ENCODE measurements at places on chromosomes 5 and 9.
A peak's percentile ranks its signal among the peaks of the same experiment; 100 is the strongest.

DNA sequence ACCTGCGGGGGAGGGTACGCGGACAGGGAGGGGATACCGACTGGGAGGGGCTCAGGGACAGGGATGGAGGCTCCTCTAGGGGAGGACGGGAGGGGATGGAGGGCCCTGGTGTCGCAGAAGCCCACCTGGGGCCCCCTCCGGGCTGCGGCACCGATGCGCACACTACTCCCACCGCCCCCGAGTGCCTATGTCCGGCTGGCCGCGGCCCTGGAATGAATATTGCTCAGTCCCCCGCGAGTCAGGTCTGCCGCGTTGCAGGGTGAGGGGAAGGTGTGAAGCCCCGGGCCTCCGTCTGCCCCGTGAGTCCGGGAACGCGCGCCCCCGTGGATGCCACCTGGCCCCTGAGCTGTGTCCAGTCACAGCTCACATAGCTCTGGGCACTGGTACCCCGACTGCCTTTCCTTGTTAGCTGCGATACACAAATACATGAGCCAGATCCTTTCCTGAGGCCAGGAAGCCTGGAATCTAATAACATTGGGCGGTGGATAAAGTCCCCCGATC lies 44.5 kb upstream of the PRSS3 start:
- no peak for DNase-seq

GRCh38 chr5:159802661-159803060 lies 113.6 kb upstream of the ADRA1B start:
- no peak for DNase-seq

- DNase-seq, result no peak
These were observed 87.8 kb downstream of the RXRA start for GRCh38 chr9:134413890-134414623.

DNA sequence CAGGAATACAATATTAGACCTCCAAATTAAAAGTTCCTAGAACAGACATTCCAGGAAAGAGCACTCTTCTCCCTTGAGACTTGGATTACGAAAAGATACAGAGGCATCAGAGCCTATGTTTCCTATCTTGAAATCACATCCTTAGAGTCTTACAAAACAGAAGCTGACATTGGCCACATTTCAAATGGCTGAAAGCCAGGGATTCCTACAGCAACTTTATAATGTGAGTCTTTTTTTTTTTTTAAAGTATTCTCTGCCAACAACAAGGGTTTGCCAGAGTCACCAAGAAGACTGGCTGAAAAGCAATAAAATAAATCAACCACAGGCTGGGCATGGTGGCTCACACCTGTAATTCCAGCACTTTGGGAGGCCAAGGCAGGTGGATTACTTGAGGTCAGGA lies 63.1 kb downstream of the TRPM6 start:
- no peak for DNase-seq

DNA sequence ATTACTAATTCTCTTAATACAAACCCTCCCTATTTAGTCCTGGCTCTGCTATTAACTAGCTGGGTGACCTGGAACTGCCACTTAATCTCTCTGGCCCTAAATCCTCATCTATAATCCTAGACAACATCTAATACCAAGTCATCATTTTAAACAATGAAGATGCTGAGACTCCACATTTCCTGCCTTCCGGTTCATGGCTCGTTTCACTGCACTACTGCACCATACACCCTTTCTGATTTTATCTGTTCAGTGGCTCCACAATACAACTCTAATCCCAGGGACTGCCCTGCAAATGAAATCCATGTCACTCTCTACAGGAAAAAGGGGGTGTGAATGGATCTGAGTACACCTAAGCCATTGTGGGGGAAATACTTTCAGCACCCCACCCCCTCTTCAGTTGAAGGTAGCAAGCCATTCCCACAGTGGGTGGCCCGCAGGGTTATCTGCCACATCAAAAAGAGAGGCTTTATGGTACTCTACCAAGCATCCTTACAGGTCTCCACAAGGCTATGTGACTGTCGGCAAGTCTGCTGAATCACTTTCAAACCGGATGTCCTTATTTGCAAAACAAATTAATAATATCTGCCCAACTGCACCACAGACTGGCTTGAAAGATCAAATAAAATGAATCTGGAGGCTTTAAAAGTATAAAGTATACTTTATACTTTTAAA lies 89.5 kb downstream of the EPB41L4A start:
- DNase-seq, result peak; percentile 3

- DNase-seq, result no peak
These were observed 105.2 kb upstream of the RAD23B start for GRCh38 chr9:107177857-107178256.

DNA sequence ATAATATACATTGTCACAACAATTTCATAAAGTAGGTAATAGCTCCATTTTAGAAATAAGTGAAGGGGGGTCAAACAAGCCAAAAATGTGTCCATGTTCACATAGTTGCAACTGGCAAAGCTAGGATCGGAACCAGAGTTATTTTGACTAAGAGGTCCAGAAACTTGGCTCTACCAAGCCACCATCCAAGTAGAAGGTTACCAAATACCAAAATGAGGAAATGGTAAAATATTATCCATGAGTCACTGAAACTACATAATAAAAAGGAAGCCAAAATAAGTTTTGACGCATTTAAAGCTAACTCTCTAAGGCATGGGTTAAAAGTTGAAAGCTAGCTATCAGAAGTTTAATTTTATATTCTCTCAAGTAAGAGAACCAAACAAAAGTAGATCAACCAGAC lies 886.9 kb upstream of the DMAC1 start:
- no peak for DNase-seq

GRCh38 chr5:149932445-149933350 lies 11.9 kb downstream of the PDE6A start:
- DNase-seq, result no peak

GRCh38 chr5:98845878-98846277 lies 72.4 kb downstream of the RGMB start:
- no peak for DNase-seq

- no peak for DNase-seq
These were observed 56.7 kb downstream of the MAPKAP1 start for GRCh38 chr9:125650271-125650737.

DNA sequence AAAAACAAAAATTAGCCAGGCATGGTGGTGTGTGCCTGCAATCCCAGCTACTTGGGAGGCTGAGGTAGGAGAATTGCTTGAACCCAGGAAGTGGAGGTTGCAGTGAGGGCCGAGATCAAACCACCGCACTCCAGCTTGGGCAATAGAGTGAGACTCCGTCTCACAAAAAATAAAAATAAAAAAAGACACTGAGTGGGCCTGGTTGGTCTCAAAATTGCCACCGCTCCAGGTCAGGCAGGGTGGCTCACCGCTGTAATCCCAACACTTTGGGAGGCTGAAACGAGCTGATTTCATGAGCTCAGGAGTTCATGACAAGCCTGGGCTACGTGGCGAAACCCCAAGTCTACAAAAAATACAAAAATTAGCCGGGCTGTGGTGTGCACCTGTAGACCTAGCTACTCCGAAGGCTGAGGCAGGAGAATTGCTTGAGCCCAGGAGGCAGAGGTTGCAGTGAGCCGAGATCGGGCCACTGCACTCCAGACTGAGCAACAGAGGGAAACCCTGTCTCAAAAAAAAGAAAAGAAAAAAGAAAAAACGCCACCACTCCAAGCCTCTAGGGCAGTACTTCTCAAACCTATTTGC lies 1.8 kb downstream of the STK10 start:
- DNase-seq, result no peak

DNA sequence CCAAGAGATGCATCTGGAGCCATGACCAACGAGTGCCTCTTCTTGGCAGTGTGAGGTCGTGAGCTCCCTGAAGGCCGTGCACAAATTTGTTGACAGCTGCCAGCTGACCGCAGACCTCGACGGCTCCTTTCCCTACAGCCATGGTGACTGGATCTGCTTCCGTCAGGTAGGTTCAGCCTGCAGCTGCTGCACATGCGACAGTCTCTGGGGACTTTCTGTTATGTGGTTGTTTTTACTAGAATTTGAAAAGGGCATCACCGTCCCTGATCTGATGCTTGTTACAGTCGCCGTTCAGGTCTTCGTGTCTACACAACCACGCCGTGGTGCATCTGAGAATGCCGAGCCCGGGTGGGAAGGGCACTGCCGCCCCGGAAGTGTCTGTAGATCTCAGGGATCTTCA lies 36.5 kb upstream of the LRRC14B start:
- DNase-seq, result no peak

DNA sequence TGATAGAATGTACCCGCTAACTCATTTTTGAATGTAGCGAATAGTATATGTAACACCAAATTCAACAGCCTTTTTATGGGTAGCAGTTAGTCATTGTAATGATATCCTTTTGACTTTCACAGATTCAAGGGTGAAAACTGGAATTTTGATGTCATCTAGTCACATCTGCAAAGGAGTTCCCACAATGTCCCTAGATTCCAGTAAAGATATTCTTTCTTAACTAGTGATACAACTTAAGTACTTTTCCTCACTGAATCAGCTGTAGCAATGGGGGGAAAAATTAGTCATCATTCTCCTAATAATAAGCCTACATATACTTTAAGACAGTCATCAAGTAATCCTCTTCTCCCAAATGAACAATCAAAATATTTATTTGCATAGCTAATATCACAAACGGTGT lies 11.5 kb upstream of the SSBP2 start:
- no peak for DNase-seq

DNA sequence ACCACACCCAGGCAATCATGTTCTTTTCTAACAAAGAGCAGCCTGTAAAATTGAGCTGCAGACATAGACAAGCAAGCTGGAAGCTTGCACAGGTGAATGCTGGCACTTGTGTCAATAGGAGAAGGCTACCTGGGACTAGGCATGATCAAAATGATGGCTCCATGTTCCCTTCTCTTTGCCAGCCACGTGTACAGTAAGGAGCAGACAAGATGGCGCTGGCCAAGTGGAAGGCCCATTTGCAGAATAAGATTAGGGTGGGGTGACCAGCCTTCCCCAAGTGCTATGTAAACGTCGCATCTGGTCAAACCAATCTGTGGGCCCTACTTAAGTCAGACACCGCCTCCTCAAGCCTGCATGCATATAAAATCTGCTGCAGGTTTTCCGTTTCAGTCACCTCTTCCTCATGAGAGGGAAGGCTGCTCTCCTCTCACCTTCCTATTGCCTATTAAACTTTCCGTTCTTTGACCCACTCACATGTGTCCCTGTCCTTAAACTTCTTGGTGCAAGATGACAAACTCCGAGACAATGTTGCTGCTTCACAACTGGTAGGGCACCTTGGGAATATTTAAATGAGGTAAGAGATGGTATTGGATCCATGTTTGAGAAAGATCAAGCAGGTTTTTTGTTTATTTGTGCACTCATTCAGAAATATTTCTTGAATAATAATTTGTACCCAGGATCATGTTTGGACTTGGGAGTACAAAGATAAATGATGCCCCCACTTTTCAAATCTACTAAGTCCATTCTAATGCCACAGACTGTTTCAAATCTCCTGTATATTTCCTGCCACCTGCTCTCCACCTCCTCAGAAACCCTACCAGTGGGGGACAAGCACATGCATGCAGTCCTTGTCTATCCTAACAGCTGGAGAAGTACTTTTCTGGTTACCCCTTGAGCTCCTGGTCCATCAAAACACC lies 30.7 kb upstream of the TGFBR1 start:
- DNase-seq, result no peak

GRCh38 chr9:20658677-20659473 lies 25.2 kb upstream of the FOCAD start:
- no peak for DNase-seq

DNA sequence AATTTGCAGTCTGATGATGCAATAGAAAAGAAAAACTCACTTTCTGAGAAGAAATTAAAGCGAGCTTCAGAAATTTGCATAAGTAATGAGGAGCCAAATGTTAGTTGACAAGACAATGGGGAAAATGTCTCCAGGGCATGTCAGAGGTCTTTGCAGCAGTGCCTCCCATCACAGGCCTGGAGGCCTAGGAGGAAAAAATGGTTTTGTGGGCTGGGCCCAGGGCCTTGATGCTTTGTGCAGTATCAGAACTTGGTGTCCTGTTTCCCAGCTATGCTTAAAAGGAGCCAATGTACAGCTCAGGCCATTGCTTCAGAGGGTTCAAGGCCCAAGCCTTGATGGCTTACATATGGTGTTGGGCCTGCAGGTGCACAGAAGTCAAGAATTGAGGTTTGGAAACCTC lies 298.4 kb downstream of the SMARCA2 start:
- no peak for DNase-seq

DNA sequence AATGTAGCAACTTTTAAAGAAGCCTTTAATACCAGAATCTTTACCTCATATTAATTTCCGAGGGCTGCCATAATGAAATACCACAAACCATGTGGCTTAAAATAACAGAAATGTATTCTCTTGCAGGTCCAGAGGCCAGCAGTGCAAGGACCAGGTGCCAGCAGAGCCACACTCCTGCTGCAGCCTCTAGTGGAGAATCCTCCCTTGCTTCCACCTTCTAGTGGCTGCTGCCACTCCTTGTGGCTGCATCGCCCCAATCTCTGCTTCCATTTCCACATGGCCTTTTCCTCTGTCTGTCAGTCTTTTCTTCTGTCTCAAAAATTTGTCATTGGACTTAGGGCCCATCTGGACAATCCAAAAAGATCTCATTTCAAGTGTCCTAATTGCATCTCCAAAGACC lies 401.5 kb downstream of the EFNA5 start:
- no peak for DNase-seq

DNA sequence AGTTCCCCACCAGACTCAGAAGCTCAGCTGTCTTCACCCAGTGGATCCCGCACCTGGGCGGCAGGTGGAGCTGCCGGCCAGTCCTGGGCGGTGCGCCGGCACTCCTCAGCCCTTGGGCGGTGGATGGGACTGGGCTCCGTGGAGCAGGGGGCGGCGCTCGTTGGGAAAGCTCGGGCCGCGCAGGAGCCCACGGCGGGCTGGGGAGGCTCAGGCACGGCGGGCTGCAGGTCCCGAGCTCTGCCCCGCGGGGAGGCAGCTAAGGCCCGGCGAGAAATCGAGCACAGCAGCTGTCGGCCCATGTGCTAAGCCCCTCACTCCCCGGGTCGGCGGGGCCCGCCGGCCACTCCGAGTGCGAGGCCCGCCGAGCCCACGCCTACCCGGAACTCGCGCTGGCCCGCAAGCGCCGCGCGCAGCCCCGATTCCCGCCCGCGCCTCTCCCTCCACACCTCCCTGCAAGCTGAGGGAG lies 560.0 kb downstream of the BRINP1 start:
- DNase-seq, result no peak

DNA sequence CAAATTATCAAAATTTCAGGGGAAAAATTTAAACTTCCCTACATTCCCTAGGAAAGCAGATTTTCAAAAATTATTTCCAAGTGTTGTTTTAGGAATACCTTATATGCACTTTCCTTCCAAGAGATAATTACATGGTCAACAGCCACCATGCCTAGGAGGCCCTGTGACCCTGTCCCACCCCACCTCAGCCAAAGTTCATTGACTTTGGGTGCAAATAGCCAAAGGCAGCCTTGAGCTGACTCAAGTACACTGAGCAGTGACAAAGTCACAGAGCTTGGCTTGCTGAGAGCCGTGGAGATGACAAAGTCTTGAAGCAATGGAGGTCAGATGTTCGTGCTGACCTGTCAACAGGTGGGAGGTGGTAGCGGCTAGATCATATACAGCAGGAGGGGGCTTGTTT lies 24.3 kb upstream of the FBP1 start:
- no peak for DNase-seq
